ENCODE measurements at places on chromosomes 16 and 17. TPM values are rescaled to one million over a fixed set of nuclear protein-coding genes. Genes with fewer than 3 reads are reported as not detected.

DNA sequence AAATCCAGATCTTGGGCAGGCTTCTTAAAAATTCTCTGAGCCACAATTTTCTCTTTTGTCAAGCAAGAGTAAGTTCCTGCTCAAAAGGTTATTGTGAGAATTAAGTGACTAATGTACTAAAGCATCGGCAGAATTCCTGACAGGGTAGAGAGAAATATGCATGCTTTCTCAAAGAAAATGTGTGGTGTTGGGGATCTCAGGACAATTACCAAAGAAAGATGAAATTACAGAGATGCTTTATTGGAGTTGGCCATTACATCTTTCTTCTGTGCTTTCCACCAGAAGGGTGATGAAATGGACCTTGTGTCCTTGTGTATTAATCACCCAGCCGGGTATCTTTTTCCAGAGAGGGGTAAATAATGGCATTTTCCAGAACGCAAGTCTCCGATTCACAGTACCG lies 1.7 kb upstream of the USP43 start:
- DNase-seq: no peak

DNA sequence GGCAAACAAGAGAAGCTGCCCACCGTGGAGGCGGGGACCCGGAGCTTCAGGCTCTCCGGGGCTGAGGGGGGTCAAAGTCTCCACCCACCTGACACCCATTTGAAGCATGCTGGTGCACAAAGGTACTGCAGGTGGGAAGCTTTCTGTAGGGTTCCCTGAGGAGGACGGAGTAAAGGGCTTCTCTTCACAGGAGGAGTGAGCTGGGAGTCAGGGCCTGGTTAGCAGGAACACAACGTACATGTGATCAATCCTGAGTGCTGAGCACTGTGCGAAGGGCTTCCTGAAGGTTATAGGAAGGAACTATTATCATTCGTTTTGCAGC lies 252.9 kb upstream of the RPL38 start:
- DNase-seq: no peak

The ATP2A3 gene
- 2.3 TPM for total RNA-seq

The MYLK3 gene
- total RNA-seq: not detected

The CD300LB gene
- not detected for total RNA-seq

The OTOA gene
- 0.09 TPM for total RNA-seq

Measured in fibroblast of the aortic adventitia (primary cell).